CD4-positive, alpha-beta T cell treated with Interleukin-4 for 1 hour (primary cell): ENCODE measurements at places on chromosomes 1 and 21.

- DNase-seq: no peak
Observed at GRCh38 chr1:24884751-24885150, 45.3 kb downstream of the RUNX3 start.

DNA sequence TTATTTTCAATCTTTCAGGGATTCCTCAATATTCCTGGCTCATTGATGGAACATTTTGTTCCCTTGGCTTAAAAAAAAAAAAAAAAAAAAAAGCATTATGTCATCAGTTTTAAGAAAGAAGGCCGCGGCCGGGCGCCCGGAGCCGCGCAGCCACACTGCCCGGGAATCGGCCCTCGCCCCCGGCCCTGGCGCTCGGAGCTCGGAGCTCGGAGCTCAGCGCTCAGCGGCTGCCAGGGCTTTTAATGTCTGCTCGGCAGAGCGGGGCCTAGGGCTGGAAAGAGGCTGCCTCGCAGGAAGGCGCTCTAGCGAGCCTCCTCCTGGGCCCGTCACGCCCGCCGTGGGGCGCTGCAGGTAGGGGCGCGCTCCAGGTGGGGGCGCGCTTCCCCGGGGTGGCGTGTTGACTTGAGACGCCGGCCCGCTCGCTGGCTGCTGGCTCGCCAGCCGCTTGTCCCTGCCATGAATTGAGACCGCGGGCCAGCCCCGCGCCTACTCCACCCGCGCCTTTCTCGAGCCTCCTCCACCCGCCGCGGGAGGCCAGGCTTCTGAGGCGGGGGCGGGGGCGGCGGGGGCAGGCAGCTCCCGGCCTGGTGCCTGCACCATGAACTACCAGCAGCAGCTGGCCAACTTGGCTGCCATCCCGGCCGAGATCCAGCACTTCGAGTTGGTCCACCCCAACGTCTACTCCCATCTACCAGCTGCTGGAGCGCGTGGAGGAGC lies 5.4 kb upstream of the TDRD5 start:
- DNase-seq: no peak

- no peak for DNase-seq
Observed at GRCh38 chr21:16588433-16588860, 858.7 kb downstream of the USP25 start.

- DNase-seq: peak; percentile 33
Observed at GRCh38 chr1:202143011-202143767, 1.3 kb downstream of the ARL8A start.

GRCh38 chr1:33328817-33329216 lies 7.9 kb upstream of the A3GALT2 start:
- no peak for DNase-seq

- DNase-seq: no peak
Observed at GRCh38 chr1:197994907-197995407, 77.8 kb downstream of the LHX9 start.

GRCh38 chr1:212315907-212316306 lies 30.7 kb downstream of the PPP2R5A start:
- peak; percentile 16 for DNase-seq

DNA sequence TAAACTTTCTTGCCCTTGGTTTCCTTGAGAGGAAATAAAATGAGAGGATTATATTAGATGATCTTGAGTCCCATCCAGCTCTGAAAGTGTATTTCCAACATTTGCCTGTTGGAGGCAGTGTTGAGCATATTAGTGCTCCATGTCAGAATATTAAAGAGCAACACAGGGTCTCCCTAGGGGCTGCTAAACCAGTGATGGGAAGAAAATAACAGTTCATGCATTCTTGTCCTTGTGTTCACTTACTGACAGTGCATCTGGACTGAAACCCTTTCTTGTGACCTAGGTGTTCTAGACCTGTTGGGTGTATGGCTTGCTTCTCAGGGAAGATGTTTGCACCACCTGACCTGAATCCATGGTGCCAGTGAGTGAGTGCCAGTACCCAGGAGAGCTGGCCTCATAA lies 124.7 kb upstream of the KIAA0040 start:
- peak; percentile 39 for DNase-seq

GRCh38 chr1:90045853-90046563 lies 51.1 kb downstream of the ZNF326 start:
- DNase-seq: no peak

GRCh38 chr1:118948846-118949245 lies 39.3 kb downstream of the TBX15 start:
- no peak for DNase-seq

DNA sequence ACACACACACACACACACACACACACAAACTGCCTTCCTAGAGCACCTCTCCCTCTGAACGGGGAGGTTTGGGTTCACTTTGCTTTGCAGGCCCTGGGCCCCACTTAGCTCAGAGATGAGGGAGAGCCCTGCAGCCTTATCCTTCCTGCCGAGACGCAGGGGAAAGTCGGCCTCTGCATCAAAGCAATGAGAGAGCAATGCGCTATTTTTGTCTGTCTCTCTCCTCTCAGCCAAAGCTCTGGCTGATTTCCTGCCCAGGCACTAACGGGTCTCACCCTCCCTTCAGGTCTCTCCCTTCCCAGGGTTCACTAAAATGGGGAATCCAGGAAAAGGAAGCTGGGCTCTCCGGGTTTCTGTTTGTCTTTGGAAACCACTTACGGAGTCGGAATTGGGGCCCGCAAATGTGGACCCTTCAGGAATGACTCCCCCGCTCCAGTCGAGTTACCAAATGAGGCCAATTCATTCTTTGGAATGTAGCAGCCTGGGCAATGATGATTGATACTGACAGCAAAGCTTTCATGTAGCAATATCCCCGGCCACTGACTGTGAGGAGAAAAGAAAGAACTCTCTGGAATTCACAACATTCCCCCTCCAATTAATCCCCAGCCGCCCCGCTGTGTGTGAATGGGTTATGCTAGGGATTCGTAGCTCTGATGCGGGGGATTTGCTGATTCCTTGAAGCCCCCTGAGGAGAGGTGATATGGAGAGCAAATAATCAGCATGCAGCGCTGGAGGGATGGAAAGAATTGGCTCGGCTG lies 61.5 kb upstream of the WLS start:
- DNase-seq: no peak

DNA sequence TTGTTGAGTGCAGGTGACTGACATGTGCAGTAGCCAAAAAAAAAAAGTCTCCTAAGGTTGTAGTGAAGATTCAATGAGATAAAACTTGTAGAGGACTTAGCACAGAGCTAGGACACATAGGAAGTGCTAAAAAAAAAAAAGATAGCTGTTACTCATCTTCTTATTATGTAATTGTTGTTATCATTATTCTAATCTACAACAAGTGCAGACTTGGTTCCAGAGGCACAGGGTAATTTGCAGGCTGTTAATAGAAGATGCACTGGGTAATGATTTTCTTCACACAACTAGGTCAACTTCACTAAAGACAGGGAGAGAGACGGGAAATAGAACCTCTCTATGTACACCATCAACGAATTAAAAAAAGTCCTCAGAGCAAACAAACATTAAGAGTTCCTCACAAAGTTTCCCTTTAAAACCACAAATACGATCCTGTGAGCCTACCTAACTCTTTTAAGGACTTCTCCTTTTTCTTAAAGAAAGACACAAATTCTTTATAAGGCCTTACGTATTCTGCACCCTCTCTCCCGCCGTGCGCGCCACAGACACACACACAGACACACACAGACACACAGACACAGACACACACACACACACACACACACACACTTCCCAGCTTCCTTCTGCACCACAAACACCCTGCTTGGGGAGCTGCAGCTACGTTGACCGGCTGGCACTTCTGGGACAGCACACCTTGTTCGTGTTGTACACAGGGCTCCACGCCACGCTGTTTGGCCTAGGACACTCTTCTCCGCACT lies 49.8 kb upstream of the GADD45A start:
- peak; percentile 20 for DNase-seq

- DNase-seq: no peak
Observed at GRCh38 chr1:56370513-56370912, 208.8 kb downstream of the PLPP3 start.

DNA sequence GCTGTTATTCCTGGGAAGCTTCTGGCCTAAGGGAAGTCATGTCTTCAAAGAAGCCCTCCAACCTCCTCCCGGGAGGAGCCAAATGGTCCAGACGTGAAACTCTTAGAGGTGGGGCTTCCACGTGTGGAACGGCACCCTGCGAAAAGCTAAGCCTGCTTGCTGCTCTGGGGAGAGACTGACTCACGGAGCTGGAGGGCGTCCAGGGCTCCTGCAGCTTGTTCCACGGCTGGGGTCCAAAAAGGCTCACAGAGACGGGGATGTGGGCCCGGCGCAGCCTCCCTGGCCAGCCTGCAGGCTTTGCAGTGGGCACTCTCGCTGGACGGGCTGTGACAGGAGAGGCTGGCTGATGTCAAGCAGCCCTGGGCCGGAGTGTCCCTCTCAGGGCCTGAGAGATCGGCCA lies 105.1 kb downstream of the COLGALT2 start:
- no peak for DNase-seq

- DNase-seq: no peak
Observed at GRCh38 chr1:59238333-59238934, 58.5 kb upstream of the FGGY start.

DNA sequence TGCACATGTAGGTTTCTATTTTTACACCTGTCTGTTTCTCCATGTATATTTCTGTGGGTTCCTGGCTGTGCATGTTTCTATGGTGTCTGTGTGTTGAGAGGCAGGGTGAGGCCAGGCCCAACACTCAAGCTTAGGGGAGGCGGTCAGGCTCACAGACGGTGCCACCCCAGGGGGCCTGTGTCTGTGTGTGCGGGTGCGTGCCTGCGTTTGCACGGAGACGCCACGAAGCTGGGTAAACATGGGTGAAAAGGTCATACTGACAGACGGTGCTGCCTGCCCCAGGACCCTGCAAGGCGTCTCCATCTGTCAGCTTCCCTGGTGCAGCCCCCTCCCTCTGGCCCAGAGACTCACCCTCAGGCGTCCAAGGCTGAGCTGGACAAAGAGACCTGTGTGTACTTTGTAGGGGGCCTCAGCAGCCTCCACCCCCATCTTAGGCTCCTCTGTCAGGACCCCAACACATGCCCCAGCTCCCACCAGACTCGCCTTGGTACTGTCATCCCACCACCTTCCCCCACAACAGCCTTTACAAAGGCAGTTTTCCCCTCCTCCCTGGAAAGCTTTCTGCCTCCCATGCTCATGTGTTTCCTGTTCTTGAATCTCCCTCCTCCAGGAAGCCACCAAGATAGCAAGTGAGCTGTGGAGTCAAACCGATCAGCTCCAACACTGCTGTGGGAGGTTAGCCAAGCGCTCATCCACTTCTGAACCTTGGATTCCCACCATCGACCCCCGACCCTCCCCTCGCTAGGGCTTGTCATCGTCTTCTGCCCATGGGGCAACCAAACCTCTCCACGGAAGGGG lies 34.1 kb downstream of the PTPRF start:
- no peak for DNase-seq

DNA sequence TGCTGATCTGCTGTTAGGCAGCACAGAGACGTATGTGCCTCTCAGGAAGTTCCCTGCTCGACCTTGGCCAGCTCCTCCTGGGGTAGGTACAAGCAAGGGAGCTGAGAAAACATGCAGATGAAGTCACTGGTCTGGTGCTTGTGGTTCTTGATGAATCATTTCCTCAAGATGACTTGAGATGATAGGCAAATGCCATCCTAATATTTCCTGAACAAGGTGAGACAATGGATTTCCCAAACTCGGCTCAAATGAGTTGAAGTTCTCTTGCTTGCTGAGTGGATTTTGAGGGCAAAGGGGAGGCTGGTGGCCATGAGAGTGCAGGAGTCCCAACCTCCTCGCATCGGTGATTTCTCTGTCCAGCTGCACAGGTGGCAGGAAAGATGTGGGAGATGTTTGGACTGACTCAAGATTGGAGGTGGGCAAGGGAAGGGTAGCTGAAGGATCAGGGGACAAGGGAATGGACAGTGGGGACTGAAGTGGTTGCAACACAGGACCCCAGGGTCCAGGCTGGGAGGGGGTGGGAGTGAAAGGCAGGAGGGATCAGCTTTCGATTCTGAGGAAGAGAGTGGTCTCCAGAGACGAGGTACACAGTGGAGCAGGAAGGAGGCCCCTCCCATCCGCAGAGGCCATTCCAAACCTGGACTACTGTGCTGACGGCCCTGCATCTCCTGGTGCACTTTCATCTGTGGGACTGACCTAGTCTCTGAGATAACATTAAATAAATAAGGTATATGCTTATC lies 63.9 kb downstream of the CAPN2 start:
- no peak for DNase-seq

DNA sequence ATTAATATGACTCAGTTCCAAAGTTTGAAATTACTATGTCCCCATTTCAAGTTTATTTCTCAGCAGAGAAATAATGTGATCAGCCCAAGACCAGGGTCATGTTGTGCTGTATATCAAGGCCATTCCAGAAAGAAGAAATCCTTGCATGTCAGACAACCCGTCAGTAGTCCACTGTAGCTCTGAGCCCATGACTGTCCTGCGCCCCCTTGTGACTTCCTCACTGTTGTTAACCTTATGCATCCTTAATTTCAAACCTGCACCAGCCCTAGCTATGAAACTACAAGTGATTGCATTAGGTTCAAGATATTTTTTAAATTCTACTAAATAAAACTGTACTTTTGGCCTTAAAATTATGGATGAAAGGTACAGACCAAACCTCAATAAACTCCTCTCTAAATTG lies 133.0 kb downstream of the LRRC7 start:
- DNase-seq: no peak

DNA sequence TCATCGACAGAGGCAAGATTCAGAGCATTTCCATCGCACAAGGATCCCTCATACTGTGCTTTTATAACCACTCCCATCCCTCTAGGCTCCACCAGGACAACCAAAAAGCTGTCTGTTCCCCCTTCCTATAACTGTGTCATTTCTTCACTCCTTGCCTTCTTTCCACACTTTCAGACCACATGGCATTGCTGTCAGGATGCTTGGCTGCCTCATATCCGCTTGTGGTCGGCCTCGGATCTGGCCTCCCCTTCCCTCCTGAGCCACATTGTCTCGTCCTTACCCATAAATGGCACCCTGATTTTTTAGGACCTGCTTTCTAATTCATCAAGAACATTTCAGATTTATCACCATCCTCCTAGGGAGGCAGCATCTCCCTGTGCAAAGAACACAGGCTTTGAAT lies 80.5 kb downstream of the HIVEP3 start:
- no peak for DNase-seq

GRCh38 chr1:114342376-114342775 lies 168.6 kb downstream of the TRIM33 start:
- peak; percentile 63 for DNase-seq

DNA sequence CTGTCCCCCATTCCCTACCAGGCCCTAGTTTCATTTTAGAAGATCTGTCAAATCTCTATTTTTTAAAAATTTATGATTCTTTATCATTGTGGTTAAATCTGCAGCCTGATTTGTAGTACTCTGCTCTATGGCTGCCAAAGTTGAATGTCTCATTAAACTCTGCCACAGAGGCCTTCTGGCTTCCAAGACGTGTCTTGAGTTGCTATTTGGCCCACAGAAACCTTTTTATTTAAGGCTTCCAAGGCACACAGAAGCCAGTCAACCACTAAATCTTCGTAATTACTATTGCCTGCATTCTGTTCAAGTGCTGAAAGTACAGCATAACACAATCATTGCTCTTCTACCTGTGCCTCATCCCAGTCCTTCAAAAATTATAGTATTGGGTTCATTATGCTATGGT lies 971.0 kb downstream of the NCAM2 start:
- DNase-seq: no peak

- DNase-seq: no peak
Observed at GRCh38 chr1:115983584-115983983, 7.3 kb downstream of the SLC22A15 start.
